ENCODE measurements at places on chromosomes 3 and 15.

DNA sequence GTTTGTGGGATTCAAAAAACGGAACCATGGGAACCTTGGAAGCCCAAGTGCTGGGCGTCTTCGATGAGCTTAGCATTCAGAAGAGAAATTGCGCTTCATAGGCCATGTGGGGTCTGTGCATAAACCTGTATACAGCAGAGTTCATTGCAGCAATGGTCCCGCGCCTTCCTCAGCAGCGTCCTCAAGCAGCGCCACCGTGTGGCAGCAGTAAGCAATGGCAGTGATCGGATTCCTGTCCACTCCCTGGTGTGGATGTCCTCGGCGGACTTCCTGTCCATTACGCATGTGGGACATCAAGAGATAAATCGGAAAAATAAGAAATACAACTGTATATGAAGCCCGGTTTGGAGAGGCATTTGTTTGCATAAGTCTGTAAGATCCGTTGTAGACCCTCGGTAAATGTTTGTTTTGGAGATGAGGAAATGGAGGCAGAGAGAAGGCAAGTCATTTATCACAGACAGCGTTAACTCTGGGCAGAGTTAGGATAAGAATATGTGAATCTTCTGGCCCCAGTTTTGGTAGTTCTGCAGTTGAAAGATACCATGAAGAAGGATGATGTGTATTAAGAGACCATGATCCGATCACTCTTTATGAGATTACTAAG, 57.7 kb downstream of the CNTN4 start:
- DNase-seq: no peak

DNA sequence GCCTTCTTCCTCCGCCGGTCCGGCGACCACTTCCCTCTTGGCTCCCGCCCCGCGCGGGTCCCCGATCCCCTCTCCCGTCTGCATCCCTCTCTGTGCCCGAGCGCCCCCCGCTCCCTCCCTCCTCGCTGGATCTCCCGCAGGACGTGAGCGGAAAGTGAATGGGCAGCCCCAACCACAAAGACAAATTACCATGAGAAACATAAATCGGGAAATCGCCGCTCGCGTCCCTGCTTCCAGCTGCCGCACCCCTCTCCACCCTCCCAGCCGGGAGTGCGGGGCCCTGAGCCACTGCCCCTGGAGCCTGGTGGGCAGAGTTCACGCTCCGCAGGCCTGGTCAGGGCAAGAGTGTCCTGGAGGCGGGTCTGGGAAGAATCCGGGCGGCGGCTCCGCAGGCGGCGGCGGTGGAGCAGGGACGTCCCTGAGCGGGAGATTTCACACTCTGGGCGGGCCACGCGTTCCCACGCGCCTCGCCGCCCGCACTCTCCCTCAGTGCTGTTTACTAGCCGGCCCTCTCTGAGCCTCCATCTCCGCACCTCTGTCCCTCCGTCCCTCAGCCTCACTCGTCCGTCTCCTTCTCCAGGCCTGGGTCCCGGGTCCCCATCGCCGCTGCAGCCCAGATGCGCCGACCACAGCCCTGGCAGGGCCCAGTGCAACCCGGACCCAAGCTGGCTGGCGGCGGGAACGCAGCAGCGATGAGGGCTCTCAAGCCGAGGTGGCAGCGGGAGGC, 835 bp downstream of the SEMA5B start:
- DNase-seq: no peak

DNA sequence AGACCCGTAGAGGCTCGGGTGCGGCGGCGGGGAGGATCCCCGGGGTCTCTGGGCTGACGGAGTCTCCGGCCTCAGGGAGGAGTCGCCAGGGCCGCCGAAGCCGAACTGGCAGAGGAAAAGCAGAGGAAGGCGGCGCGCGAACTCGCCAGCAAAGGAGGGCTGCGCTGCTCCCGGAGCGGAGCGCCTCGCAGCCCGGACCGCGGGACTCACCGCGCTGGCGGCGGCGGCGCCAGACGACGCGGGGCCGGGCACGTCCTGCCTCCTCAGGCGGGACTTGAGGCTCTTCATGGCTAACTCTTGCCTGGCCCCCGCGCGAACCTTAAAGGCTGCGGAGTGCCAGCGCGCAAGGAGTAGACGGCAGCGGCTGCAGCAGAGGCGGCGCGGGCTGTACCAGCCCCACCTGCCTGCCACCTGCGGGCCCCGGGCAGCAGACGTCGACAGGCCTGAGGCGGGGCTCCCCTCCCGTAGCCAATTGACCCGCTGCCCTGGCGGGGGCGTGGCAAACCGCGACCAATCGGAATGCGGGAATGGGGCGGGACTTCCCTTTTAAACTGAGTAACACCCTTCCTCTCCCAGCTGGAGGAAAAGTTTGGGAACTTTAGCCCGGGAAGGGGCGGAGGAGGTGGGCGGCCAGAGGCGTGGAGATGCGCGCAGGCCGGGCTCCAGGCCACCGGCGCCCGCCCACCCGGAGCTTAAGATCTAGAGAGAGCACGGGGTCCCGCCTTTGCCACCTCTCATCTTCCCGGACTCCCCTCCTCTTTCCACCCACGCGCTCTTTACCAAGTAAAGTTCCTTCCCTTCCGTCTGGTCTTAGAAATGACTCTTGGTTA, at the start of gene UACA:
TSS of gene UACA (minus strand) at position 439 of the 830 bp plus-strand sequence. CDS start at position 288, 151 bp downstream.
- peak; percentile 64 for DNase-seq

DNA sequence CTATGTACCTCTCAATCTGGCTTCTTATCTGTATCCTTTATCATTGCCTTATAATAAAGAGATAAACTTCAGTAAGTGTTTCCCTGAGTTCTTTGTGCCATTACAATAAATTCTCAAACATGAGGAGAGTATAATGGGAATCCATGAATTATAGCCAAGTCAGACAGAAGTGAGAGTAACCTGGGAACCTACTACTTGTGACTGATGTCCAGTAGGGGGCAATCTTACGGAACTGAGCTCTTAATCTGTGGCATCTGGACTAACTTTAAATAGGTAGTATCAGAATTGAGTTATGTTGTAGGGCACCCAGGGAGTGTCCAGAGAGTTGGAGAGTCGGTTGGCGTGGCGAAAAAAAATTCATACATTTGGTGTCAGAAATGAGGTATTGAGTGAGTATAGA, 542.6 kb downstream of the ZBBX start:
- no peak for DNase-seq

- no peak for DNase-seq
These were observed 53.8 kb downstream of the FSIP1 start for GRCh38 chr15:39728845-39729244.

GRCh38 chr15:101167411-101167752, 84.5 kb downstream of the CHSY1 start:
- no peak for DNase-seq

GRCh38 chr3:87996882-87997281, 61.9 kb downstream of the CGGBP1 start:
- DNase-seq: no peak

- no peak for DNase-seq
These were observed 307.4 kb upstream of the COL8A1 start for GRCh38 chr3:99330924-99331532.

GRCh38 chr3:172367205-172368105, 80.8 kb downstream of the GHSR start:
- no peak for DNase-seq

GRCh38 chr3:157982359-157982758, 123.9 kb downstream of the SHOX2 start:
- no peak for DNase-seq

DNA sequence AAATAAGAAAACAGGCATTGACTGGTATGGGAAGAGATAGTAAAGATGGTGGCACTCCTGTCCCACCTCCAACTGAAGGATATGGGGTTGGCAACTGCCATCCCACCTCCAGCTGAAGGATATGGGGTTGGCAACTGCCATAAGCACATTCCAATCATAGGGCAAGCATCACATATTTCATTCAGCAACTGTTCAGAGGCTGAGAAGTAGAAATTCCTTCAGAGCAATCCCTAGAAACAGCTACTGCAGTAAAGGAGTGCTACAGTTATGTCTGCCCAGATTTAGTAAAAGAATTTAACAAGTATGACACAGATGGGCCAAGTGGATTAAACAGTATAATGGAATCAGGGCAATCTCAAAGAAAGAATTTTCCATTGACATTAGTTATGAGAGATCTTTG, 156.8 kb downstream of the IMPG2 start:
- DNase-seq: no peak

DNA sequence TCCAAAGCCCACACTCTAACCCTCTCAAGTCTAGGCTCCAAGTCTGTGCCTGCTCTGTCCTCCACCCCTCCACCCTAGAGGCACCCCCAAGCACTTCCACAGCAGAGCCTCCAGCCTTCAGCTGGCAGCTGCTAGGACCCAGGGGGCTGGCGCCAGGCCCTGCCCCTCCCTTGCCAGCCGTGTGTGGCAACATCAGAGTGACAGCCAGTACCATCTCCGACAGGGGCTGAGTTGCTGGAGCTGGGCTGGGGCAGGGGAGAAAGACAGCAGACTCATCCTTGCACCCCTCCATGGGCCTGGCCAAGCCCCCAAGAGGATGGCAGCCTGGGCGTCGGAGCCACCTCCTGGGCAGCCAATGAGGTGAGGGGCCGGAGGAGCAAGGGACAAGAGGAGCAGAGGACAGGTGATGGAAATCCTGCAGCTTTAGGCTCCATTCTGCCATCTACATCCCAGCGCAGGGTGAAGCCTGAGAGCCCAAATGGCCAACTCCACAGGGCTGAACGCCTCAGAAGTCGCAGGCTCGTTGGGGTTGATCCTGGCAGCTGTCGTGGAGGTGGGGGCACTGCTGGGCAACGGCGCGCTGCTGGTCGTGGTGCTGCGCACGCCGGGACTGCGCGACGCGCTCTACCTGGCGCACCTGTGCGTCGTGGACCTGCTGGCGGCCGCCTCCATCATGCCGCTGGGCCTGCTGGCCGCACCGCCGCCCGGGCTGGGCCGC, at the start of gene GPR62:
TSS of gene GPR62 (plus strand) at position 207 of the 718 bp plus-strand sequence. CDS start at position 479, 272 bp downstream.
- no peak for DNase-seq

GRCh38 chr15:74306781-74307217, 60.6 kb downstream of the CYP11A1 start:
- no peak for DNase-seq

DNA sequence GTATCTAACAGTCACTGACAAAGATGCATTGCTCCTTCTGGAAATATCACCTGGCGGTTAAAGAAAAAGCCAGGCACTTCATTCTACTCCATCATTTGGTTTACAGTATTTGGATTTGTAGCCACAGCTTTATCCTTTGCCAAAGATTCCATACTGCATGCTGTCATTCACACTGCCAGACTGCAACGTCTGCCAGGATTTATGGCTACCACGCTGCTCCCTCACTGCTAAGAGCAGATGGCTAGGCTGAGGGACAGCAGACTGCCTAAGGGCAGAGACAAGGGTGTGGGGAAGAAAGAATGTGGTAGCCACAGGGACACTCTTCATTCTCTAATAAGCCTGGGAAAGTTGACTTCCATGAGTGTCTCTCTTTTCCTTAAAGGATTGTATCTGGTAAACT, 1047.0 kb downstream of the TUSC7 start:
- no peak for DNase-seq

DNA sequence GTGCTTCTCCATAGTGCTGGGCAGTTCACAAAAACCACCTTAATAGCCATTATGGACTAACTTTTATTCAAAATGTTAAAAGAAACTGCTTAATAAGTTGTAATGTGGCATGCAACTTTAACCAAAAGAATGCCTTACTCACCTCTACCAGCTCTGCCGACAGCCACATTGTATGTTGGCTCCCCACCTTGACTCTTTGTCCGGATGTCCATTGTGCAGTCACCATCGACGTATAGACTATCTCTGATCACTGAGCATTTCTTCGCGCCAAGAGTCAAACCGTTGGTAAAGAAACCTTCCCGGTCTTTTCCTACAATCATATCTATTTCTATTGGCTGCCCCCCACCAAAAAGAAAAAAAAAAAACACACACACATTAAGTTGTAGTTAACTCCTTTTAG, 2.5 kb downstream of the PFN2 start:
- DNase-seq: no peak

- no peak for DNase-seq
These were observed 393.9 kb upstream of the CFAP20DC start for GRCh38 chr3:59443618-59444293.

DNA sequence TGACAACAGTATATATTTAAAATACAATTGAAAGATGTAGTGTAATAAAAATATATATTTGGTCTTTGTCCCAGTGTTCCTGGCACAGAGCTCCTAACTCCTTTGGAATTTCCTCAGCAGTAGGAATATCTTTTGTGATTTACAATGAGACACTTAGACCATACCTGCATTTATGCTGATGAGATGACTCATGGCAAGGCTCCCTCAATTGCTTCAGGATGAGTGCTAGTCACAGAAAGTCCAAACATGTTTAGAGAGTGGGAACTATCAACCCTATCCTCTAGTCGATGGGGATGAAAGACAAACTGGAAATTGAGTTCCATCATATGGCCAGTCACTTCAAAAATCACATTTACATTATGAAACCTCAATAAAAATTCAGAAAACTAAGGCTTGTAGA, 588.3 kb upstream of the LMCD1 start:
- no peak for DNase-seq

Data from cortex of kidney (tissue), 1 donor.